ENCODE measurements at places on chromosomes 1 and 21.
A peak's percentile ranks its signal among the peaks of the same experiment; 100 is the strongest.

DNA sequence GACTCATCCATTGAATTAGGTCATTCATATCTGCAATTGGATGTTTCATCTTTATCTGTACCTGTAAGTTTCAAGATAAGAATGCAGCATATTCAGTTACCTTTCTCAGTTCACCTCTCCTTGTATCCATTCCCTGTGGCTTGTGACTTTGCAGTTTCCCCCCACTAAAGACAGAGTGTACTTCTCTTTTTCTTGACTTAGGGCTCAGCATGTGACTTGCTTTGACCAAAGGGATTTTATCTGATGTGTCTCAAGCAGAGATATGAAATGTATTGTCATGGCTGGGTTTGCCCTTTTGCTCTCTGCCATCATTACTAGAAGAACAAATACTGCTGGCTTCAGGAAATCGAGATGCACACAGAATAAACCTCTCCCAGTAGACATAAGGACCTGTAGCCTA lies 754.8 kb downstream of the ADGRL2 start:
- no peak for DNase-seq

GRCh38 chr1:97489834-97490233 lies 431.0 kb downstream of the DPYD start:
- no peak for DNase-seq

- no peak for DNase-seq
These were observed 51.0 kb downstream of the NME7 start for GRCh38 chr1:169316556-169316955.

DNA sequence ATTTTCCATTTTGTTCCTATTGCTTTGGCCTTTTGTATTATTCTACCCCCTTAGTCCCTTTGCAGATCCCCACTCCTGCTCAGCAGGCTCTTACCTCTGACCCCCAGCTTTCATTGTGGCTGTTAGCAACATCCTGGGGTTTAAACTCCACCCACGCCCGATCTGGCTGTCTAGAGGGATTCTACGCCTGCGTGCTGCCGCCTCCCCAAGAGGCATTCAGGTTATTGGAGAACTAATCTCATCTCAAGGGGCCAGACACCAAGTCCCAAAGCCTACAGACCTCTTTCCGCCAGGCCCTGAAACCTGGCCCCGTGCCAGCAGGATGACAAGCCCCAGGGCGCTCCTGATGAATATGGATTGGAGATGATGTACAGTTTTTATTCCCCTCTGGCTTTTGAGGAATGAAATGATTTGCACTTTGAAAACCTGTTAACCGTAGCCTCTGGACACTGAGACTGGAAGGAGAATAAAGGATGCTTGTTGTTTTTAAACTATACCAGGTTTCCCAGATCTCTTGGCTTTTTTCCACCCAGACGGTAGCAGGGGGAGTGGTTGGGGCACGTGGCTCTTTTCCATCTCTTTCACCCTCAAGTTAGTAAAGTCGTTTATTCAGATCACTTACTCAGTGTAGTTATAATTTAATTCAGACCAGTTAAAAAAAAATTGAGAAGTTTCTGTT lies 14.5 kb upstream of the IKBKE start:
- peak; percentile 77 for DNase-seq

DNA sequence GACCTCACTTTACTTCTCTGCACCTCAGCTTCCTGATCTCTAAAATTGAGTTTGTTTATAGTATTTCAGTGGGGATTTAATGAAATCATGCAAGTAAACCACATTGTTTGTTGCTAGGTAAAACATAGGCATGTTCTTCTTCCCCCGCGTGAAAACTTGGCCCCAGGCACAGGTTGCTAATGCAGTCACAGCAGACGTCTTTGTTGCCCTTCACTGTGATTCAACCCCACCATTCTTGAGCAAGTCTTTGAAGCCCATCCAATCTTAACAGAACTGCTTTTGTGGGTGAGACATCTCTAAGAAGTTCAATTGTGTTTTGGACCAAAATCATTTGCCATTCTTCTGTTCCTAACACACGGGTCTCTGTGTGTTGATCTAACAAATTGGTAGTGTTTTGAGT lies 185.5 kb downstream of the ZNF281 start:
- no peak for DNase-seq

DNA sequence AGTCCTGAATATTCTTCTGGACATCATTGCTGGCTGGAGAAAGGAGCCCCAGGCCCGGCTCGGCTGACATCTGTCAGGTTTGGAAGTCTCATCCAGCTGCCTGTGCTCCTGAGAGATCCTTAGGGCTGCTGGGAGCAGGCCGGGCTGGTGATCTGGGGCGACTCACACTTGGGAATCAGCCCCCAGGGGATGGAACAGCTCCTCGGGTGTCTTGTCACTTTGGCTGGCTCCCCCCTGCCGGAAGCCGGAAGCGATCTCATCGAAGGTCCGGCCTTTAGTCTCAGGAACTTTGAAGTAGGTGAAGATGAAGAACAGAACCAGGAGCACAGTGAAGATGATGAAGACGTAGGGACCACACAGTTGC lies 31.8 kb downstream of the SLC2A1 start:
- no peak for DNase-seq

GRCh38 chr21:39553331-39553730 lies 59.4 kb upstream of the B3GALT5 start:
- no peak for DNase-seq

GRCh38 chr1:116375887-116376728 lies 3.1 kb downstream of the ATP1A1 start:
- no peak for DNase-seq
